T-cell (primary cell): ENCODE measurements at places on chromosomes 4 and X.

DNA sequence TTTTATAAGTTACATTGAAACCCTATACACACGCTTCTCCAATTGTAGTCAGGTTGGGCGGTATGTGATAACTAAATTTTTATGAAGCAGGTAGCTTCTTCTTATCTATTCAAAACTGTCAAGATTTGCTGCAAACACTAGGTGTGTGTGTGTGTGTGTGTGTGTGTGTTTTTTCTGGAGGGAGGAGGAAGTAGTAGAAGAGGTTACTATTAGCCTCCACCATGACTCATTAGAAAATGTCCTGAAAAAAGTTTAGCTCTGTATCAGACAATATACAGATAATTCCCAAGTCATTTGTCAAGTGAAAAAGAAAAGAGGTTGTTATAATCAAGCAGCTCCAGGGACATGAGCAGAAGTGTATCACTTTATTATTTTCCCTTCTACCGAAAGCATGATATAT is 33.9 kb downstream of the PCDH7 start:
- DNase-seq: no peak

DNA sequence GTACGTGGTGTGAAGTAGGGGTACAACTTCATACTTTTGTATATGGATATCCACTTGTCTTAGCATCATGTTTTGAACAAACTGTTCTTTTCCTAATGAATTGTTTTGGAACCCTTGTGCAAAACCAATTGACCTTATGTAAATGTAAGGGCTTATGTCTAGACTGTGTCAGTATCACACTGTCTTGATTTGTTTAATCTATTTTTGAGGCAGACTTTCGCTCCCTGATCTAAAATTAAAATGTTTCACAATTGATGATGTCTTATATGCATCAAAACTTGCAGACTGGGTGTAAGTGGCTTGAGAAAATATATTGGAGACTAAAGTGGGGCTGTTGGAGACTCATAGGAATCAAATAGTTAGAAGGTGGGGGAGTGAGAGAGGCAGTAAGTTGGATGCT is 25.2 kb downstream of the REPS2 start:
- DNase-seq: no peak

- DNase-seq: no peak
Observed at GRCh38 chrX:55326985-55327384, 62.3 kb upstream of the PAGE3 start.

GRCh38 chrX:109839694-109840567 is 106.9 kb upstream of the ACSL4 start:
- no peak for DNase-seq

DNA sequence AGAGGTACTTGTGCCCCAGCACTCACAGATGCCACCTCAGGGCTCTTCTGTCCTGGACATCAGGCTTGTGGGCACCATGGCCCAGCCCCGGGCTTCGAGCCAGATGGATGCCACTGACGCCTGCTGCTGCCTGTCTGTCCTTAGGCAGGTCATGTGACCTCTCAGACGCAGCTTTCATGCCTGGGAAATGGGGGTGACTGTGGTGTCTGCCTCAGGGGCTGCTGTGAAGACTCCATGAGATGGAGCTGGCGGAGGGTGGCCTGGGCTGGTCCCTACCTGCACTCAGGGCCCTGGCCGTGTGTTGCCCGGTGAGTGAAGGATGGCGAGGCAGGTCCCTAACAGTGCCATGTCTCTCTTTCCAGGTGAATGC is 6.5 kb downstream of the CPZ start:
- DNase-seq: no peak
